ENCODE measurements at places on chromosomes 11 and 22.

DNA sequence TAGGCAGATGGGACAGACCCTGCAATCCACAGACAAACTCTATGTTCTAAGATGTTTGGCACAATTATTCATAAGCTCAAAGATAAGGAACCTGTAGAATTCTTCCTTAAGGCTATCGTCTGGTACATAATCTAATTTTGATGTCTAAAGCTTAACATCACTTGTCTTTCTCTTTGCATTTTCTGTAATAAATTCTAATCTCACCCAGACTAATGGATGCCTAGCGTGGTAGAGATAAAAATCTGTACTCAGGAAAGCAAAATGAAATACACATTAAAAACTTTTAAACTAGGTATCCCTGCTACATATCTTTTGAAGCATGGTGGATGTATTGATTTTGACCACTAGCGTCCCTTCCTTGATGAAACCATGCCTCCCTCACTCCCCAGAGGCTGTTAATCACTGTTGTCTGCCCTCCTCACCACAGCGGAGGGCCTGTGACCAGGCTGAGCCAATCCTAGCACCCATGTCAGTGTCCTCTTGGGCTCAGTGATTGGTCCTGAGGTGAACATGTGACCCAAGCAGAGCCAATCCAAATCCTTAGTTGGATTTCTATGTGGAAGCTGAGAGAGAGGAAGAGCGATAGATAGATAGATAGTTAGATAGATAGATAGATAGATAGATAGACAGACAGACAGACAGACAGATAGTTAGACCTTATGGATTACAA is 82.2 kb upstream of the GRK3 start:
- DNase-seq = no peak

GRCh38 chr11:86013713-86014112 is 55.2 kb downstream of the PICALM start:
- no peak for DNase-seq

- no peak for DNase-seq
These were observed 6.3 kb downstream of the ZDHHC5 start for GRCh38 chr11:57674251-57674650.

- DNase-seq = no peak
These were observed 39.7 kb downstream of the CALCA start for GRCh38 chr11:14932447-14932846.

GRCh38 chr11:88194990-88195389 is 19.7 kb upstream of the RAB38 start:
- no peak for DNase-seq

DNA sequence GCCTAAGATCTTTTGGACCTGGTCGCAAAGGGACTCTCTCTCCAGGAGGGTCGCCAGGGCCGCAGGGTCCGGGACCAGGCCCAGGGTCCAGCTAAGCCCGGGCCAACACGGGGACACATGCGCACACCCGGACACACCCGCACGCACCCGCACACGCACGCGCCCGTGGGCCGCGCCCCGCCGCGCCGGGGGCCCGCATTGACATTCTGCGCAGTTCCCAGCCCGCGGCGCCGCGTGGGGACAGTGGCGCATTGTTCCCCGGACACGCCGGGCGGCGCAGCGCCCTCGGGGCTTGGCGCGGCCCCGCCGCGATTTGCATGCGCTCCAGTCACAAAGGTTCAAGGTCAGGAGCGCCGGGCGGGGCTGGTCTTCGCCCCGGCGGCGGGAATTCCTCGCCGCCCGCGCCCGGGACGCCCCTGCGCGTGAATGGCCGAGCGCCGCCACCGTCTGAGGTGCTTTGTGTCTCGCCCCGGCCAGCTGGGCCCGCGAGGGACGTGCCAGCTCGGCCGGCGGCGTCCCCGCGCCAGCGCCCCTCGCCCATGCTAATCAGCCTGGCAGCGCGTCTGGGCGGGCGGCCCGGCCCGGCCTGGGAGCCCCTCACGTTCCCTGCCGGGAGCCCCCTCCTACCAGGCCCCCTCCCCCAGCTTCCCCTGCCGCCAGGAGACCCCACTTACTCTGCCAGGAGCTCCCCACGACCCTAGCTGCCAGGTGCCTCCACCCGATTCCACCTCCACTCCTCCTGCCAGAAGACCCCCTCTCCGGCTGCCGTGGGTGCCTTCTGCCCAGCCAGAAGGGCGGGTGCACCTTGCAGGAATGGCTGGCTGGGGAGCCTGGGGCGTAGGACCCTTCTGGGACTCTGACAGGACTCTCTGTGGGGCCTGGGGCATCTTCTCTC is 50.5 kb upstream of the WNT7B start:
- DNase-seq = peak; percentile 31

DNA sequence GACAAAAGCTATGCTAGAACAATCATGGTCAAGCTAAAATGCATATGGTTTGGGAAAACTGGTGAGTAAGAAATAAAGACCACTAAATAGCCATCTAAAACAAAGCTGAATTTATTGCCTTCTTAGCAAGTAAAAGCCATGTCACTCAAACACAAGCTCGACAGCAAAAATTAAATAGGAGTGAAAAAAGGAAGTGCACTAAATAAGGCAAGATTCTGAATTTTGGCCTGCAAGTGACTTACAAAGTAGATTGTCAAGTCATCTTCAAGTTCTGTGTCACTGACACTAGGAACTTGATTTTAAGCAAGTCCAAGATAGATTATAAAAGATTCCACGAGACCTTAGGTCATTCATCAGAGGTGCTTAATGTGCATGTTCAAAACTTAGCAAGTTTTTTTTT is 27.4 kb downstream of the TUG1 start:
- DNase-seq = no peak

DNA sequence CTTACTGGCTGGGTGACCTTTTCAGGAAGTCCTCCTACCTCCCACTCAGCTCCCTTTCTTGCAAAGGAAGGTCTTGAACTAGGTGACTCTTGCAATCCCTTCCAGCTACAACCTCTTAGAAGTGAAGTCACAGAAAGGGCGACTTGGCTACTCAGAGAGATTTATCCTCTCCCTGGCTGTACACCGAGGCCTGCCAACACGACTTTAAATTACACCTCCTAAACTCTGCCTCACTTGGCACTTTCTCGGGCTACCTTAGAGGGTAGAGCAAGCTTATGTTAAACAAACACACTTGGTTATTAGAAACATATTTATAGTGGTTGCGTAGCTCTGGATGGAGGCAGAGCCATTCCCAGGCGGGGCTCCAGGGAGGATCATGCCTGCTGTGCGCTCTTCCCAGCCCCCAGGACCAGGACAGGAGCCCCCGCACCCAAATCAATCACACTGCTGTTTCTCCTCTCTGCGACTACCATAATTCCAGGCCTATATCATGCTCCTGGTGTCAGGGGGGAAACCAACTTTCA is 358.4 kb downstream of the BUD13 start:
- peak; percentile 43 for DNase-seq

GRCh38 chr22:32339190-32340012 is 18.3 kb upstream of the RFPL3 start:
- DNase-seq = no peak

DNA sequence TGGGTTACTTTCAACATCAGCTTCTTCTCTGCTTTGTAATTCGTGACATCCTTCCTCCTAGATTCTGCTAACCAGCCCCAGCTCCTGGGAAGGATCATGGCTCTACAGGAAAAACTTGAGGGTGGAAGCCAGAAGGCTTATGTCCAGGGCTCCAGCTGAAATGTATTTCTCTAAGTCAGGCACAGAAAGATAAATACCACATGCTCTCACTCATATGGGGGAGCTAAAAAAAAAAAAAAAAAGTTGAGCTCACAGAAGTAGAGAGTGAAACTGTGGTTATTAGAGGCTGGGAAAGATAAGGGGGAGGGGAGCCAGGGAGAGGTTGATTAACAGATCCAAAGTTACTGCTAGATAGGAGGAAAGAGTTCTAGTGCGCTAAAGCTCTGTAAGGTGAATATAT is 74.9 kb downstream of the DSCAML1 start:
- DNase-seq = peak; percentile 68

- no peak for DNase-seq
These were observed 90.0 kb upstream of the PRR5 start for GRCh38 chr22:44611880-44612496.

GRCh38 chr11:16338393-16338792 is 18.0 kb downstream of the SOX6 start:
- no peak for DNase-seq

DNA sequence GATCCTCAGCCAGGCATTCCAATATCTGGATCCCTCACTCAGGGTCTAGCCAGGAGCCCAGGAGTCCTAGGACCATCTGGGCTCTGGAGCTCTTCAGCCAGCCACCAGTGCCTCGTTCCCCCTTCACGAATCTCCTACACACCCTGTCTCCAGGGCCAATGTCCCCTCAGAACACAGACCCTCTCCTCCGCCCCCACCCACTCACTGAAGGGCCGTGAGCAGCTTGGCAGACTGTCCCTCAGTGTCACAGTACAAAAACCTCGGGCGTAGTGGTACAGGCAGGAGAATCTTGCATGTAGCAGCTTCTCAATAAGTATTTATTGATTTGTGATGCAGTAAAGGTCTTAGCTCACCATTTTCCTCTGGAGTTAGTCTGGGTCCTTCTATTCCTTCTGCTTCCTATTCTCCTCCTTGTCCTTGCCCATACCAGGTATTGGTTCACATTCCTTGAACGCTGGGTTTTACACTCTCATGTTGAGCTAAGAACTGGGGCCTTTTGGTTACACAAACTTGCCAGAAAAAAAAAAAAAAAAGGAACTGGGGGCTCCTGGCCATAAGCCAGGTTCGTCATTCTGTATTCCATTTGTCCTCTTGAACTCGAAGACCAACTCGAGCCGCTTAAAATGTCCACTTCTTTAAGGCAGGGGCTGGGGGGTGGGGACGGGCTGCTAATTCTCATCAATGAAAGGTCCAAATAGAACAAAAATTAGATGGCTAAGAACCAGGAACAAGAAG is 2.3 kb downstream of the CXCR5 start:
- DNase-seq = no peak
